NCI-H2227 treated with DMSO at 0.1 percent for 48 hours (cell line): ENCODE measurements at places on chromosomes 2 and 18.

DNA sequence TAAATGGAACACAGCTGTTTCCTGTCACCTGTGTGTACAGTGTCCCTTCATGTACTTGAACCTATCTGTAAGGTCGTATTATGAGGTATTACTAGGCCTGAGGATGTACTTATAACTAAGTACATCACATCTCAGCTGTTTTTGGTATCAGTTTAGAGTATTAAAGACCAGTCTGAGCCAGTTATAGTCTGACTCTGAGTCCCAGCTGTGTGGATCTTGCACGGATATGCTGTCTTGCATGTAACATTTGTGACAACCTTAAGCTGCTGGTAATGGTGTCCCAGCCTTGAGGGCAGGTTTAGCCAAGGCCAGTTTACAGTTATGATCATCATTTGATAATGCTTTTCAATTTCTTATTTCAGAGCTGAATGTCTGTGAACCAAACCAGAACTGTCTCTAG is 496.3 kb downstream of the SLC4A3 start:
- no peak for DNase-seq

DNA sequence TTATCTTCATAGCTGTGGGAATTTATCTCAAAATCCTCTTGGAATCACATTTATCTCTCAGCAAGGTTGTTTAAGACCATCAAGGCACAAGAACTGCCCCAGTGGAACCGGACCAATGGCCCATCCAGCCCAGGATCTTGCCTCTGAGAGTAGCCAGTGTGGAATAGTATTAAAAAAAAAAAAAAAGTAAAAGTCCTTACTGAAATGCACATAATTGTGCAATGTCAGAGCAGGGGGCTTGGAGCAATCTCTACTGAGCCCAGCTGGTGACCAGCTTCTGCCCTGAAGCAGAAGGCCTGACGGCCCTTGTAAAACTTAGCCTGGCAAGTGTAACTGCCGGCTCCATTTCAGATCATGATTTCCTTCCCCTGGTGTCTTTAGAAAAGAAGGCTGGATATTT is 355.6 kb upstream of the PIK3C3 start:
- DNase-seq = no peak

GRCh38 chr2:3625186-3625585 is 30.3 kb downstream of the COLEC11 start:
- no peak for DNase-seq

DNA sequence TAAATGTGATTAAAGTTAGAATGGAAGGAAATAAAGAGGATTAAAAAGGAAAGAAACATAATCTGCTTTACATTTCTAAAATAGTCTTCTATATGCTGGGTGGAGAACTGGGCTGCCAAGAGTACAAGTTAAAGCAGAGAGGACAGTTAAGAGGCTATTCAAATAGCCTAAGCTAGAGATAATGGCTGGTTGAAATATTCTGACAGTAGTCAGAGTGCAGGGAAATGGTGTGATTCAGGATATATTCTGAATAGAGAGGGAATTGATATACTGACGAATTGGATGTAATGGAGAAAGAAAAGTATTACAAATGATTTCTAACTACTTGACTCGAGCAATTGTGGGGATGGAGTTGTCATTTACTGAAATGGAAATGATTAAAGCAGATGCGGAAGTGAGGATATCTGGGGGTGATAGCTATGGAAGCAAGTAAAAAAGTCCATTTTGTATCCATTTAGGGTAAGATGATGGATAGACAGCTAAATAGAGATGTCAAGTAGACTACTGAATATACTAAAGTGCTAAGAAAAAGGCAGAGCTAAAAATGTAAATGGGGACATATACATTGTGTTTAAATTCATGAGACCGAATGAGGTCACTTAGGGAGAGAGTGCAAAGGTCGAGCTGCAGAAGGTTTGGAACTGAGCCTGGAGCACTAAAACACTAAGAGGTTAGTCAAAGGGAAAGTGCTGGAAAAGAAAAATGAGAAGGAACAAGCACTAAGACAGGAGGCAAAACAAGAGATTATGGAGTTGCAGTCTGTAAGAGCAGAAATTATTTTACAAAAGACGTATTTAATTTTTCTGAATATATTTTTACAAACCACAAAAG is 696.8 kb downstream of the LRRTM4 start:
- no peak for DNase-seq

DNA sequence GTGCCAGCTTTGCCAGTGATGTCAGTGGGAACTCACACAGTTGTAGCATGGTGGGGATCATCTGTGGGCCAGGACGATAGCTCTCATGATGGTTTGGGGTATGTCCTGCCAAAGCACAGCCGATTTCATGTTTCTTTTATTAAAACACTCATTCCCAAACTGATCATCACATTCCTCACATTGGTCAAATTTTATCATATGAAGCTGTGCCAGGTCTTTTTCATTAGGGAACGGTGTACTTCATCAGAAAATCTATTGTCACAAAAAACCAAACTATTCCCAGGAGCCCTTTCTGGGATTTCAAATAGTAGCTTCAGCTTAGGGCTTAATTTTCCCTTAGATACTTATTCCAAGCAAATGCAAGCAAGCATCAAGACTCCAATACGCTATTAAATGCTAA is 42.0 kb downstream of the ITGA4 start:
- DNase-seq = no peak

DNA sequence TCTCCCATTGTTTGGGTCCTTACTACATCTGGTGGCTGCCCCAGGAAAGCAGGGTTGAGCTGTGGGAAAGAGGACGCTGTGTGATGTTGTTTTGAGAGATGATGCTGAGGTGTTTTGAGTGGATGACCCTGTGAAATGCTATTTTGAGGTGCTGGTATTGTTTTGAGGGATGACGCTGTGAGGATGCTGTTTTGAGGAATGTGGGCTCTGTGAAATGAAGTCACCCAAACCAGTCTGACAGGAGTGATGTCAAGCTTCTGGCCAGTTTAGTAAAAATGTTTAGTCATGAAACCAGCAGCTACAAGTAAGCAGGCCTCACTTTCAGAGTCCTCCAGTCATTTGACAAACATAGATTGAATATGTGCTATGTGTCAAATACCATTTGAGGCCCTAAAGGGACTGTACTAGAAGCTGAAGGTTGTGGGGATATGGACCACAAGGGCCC is 16.1 kb upstream of the PUM2 start:
- DNase-seq = no peak

- DNase-seq = no peak
These were observed 63.2 kb downstream of the ZEB2 start for GRCh38 chr2:144456680-144457079.

DNA sequence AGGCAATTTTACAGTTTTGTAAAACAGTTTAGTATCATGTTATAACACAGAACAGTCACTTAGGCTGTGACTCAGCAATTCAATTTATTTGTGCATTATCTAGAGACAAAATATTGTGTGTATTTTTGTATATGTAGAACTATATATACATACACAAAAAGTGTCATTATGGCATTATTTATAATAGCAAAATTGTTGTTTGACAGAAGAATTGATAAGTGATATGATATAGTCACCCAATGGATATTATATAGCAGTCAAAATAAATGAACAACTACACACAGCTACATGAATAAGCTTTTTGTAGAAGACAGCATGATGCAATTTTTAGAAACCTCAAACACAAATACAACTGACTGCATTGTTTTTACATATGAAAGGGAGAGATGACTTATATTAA is 334.0 kb downstream of the TRIB2 start:
- no peak for DNase-seq

- no peak for DNase-seq
These were observed 40.0 kb downstream of the DNMT3A start for GRCh38 chr2:25301453-25302352.

DNA sequence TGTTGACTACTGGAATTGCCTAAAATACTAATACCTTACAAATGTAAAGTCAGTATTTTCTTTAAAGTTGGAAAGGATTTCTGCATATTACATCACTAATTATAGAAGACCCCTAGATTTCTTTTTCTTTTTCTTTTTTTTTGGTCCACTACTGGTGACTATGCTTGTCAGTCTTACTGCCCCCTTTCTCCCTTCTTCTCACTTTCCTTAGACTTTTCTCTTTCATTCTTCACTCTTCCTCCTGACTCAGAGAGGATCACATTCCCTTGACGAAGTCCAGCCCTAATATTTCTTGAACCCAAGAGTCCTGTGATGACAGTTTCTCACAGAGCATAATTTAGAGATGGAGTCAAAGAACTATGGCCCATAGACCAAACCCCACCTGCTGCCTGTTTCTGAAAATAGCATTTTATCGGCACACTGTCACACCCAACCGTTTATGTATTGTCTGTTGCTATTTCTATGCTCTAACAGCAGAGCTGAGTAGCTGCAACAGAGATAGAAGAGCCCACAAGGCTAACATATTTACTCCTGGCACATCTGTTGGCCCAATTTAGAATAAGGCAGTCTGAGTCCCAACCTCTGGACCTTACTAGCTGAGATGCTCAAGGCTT is 40.6 kb upstream of the RIOK3 start:
- no peak for DNase-seq

GRCh38 chr2:233865838-233866237 is 2.3 kb downstream of the MSL3B start:
- DNase-seq = no peak

GRCh38 chr2:201520201-201520600 is 68.7 kb downstream of the STRADB start:
- DNase-seq = no peak

DNA sequence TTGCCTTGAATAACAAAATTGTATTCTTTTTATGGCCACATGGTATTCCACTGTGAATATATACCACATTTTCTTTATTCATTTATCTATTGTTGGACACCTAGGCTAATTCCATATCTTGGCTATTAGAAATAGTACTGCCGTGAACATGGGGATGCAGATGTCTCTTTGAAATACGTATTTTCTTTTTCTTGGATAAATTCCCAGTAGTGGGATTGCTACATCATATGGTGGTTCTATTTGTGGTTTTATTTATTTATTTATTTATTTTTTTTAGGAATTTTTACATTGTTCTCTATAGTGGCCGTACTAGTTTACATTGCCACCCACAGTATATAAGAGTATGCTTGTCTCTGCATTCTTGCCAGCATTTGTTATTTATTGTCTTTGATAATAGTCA is 679.8 kb upstream of the NRXN1 start:
- no peak for DNase-seq

- no peak for DNase-seq
These were observed 111.6 kb upstream of the DNMT3A start for GRCh38 chr2:25453199-25453905.

GRCh38 chr2:202109139-202109736 is 36.2 kb downstream of the KIAA2012 start:
- no peak for DNase-seq

DNA sequence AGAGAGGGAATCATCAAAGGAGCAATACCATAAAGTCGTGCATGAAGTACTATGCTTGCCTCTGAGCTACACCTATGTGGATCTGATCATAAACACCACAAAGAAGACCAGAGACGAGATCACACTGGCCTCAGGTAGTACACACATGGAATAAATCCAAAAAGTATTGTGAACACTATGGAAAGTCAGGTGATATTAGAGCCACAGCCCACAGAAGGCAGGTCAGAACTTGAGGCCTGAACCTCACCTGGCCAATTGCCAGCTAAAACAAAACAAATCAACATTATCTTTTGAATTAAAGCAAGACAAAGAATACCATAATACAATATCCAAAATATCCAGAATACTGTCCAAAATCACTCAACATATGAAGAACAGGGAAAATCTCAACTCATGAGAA is 371.1 kb downstream of the NCKAP5 start:
- no peak for DNase-seq

DNA sequence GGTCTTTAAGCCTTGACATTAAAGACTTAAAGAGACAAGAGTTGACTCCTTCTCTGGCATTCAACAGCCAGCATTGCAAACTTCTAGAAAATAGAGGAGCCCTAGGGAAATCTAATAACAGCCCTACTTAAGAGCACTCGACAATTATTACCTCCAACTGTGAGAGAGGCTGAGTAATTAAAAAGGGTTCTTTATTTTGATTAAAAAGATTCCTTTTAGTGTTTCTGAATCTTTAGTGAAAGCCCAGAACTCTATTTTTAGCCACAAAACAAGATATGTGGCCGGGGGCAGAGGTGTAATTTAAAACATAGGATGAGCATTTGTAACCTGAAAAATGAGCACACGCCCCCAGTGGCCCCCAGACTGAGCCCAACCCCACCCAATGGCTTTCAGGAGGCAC is 222.3 kb downstream of the SMAD2 start:
- no peak for DNase-seq

DNA sequence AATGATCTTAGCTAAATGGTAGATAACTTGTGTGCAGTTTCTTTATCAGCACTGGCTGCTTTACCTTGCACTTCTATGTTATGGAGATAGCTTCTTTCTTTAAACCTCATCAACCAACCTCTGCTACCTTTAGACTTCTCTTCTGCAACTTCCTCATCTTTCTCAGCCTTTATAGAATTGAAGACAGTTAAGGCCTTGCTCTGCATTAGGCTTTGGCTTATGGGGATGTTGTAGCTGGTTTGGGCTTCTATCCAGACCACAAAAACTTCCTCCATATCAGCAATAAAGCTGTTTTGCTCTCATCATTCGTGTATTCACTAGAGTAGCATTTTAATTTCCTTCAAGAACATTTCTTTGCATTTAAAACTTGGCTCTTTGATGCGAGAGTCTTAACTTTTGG is 123.7 kb downstream of the PIK3C3 start:
- DNase-seq = no peak

DNA sequence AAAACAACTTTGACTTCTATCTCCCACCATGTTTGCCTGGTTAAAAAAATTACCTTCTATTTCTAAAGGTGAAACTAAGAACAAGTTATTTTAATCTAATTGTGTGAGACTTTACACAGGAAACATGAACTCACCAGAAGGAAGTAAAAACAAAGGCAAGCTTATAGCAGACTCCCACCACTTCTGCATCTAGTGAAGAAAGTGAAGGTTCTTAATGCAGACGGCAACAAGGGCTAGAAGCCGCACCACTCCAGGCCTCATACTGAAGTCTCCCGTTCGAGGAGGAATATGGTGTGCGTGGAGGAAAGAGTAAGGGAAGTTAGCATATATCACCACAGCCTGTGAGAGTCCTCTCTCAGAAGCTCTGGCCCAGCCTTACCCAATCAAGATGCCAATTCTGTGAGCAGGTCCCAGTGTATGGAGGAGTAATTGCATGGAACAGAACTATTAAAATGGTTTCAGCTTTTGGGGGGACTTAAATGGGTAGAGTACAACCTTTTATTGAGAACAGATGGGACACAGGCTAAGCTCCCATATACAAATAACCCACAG is 958.7 kb downstream of the BCL11A start:
- DNase-seq = no peak

GRCh38 chr2:11236335-11236734 is 81.1 kb downstream of the SLC66A3 start:
- no peak for DNase-seq

DNA sequence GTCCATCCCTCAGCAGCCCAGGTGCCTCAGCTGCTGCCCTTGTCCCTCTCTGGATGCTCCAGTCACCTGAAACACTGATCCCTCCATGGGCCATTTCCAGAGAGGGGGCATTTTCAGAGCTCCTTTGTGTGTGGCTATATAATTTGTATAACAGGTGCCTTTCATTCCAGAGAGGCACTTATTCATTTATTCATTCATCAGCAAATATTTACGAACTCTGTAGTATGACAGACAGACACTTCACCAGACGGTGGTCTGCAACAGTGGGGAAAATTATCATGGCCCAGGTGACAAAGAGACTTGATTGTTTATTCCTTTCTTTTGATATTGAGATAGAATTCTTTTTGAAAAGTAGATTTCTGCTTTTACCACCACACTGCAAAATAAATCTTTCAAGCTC is 361.7 kb downstream of the TMEM182 start:
- DNase-seq = no peak

- no peak for DNase-seq
These were observed 233.6 kb upstream of the RASGRP3 start for GRCh38 chr2:33242845-33243244.

GRCh38 chr2:67229706-67230105 is 167.4 kb upstream of the ETAA1 start:
- no peak for DNase-seq

- no peak for DNase-seq
These were observed 9.0 kb downstream of the CNNM3 start for GRCh38 chr2:96825057-96825456.
